Endothelial cell (in vitro differentiated cells): ENCODE measurements at places on chromosomes 4 and X. TPM values are rescaled to one million over a fixed set of nuclear protein-coding genes. Genes with fewer than 3 reads are reported as not detected.

PLA2G12A gene
- 31.1 TPM for total RNA-seq

TCEAL9 gene
- total RNA-seq = 126 TPM

GRCh38 chr4:87056881-87057280 lies 122.1 kb downstream of the AFF1 start:
- DNase-seq = no peak

CLIC2 gene
- not detected for total RNA-seq

DNA sequence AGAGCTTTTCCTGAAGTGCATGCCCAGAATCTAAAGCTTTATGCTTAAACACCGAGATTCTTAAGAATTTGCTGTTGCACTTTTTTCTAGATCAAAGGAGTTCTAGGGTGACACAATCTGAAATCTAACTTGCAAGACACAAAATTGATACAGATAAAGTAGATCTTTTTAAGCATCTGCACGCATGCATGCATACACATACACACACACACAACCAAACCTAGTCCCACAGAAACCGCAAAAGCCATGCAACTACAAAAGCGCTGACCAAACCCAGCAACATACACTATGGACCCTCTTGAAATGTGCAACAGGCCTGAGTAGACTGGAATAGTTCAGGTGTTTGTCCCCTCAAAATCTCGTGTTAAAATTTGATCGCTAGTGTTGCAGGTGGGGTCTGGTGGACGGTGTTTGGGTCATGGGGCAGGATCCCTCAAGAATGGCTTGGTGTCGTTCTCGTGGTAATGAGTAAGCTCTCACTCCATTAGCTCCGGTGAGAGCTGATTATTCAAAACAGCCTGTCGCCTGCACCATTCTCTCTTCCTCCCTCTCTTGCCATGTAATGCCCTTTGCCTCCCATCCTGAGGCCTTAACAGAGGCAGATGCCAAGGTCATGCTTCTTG lies 52.7 kb downstream of the IRF2 start:
- no peak for DNase-seq

GRCh38 chr4:87669373-87669772 lies 19.3 kb downstream of the DMP1 start:
- DNase-seq = no peak

DNA sequence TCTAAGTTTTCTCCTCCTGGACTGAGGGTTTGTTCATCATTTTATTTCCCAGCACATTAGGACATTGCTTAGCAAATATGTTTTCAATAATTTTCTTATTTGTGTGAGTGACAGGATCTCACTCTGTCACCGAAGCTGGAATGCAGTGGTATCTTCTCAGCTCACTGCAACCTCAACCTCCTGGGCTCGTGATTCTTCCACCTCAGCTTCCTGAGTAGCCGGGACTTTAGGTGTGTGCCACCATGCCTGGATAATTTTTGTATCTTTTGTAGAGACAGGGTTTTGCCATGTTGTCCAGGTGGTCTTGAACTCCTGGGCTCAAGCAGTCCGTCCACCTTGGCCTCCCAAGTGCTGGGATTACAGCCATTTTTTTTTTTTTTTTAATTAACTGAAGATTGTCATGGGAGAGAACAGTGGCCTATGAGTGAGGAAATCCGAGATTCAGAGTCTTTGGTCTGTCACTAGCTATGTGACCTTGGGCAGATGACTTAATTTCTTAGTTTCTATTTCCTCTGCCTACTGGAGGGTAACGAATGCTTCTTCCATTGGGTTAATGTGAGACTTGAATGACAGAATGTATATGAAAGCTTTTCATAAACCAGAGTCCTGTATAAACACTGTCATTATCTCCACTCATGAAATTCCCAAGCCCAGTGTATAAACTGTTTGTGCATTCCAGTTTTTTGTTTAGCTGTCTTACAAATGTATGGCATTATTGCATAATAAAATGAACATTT lies 23.9 kb downstream of the MOB1B start:
- no peak for DNase-seq

- no peak for DNase-seq
Observed at GRCh38 chr4:57966987-57967760, 857.0 kb upstream of the IGFBP7 start.

DNA sequence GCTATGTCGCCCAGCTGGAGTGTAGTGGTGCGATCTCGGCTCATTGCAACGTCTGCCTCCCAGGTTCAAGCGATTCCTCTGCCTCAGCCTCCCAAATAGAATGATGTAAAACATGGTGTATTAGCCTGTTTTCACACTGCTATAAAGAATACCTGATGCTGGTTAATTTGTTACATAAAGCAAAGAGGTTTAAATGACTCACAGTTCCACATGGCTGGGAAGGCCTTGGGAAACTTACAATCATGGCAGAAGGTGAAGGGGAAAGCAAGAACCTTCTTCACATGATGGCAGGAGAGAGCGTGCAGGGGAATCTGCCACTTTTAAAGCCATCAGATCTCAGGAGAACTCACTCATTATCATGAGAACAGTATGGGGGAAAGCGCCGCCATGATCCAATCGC lies 1191.8 kb downstream of the ARAP2 start:
- no peak for DNase-seq

SPATA4 gene
- total RNA-seq = not detected
